GM13977 (cell line): ENCODE measurements at places on chromosomes 5 and 9.

DNA sequence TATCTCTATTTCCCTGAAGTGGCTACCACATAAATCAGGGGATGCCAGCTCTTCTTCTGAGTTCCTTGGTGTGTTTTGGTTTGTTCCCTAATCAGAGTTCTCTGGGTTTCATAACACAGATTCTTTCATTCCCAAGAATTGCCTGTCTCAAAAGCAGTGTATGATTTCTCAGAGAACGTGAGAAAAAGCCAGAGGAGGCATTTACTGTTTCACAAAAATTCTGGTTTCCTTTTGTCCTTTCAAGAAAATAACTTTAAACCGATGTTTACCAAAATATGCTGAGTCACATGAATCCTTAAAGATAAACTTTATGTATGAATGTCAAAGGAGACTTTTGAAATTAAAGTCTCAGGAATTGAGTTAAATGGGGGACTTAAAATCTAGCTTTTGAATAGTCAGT, 314.3 kb downstream of the EBF1 start:
- no peak for DNase-seq

DNA sequence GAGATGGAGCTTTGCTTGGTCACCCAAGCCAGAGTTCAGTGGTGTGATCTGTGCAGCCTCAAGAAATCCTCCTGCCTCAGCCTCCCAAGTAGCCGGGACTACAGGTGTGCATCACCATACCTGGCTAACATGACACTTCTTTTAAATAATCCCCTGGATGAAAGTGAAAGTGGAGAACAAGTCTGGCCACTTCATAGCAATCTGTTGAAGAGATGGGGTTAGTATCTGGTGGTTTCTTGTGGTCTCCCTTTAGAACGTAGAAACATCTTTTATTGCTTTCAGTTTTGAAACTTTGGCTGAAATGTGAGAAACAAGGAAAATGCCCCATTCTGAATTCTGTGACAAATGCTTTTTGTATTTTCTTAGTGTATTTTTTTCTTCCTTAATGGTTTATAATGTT, 452.5 kb upstream of the RIOK2 start:
- no peak for DNase-seq

GRCh38 chr5:175336781-175337180, 107.2 kb downstream of the DRD1 start:
- no peak for DNase-seq

DNA sequence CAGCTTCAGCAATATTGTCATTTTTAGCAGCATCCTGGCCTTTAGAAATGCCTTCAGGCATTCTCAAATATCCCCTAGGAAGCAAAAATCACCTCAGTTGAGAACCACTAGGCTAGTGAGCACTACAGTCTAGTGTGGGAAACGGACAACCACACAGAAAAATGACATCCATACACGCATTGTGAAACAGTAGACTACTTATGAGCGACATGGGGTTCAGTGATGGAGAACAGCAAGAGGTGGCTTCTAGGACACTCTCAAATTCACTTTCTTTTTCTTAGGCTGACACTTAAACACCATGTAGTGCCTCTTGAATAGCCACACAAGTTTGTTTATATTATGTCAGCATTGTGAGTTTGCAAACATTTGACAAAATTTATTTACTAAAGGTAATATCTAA, 203.0 kb downstream of the KDM4C start:
- DNase-seq, result peak; percentile 44
